Smooth muscle cell of trachea (primary cell): ENCODE measurements at places on chromosomes 7 and 10. TPM values are rescaled to one million over a fixed set of nuclear protein-coding genes. Genes with fewer than 3 reads are reported as not detected.

The IFT22 gene
- 26.2 and 26.8 TPM in 2 replicates for total RNA-seq

The MACROH2A2 gene
- 11.4 and 12.2 TPM in 2 replicates for total RNA-seq

The LMOD2 gene
- not detected in 2 replicates for total RNA-seq

The GJD4 gene
- total RNA-seq: not detected in 2 replicates

The FAM180A gene
- 68.3 and 80.0 TPM in 2 replicates for total RNA-seq

The UPP1 gene
- 6.0 and 6.5 TPM in 2 replicates for total RNA-seq

The PARP12 gene
- total RNA-seq: 13.5 and 23.3 TPM in 2 replicates
